ENCODE measurements at places on chromosomes 5 and 9.

- no peak for DNase-seq
These were observed 51.1 kb upstream of the SH3PXD2B start for GRCh38 chr5:172505403-172505759.

DNA sequence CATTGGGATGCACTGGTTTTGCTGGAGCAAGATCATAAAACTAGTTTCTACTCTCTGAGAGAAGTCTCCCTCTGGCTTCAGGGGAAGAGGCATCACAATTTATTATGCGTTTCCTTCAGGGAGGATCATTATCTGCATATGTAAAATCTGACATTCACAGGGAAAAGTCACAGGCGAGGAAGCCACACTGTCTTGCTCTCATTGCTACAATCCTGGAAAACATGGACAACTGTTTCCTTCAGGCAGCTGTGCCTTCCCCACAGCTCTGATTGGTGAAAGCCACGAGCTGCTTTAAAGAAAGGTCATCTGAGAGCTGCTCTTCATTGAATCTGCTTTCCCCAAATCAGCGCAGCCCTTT is 397.8 kb downstream of the MED10 start:
- no peak for DNase-seq

- no peak for DNase-seq
These were observed 109.1 kb downstream of the MACIR start for GRCh38 chr5:103367702-103368101.

DNA sequence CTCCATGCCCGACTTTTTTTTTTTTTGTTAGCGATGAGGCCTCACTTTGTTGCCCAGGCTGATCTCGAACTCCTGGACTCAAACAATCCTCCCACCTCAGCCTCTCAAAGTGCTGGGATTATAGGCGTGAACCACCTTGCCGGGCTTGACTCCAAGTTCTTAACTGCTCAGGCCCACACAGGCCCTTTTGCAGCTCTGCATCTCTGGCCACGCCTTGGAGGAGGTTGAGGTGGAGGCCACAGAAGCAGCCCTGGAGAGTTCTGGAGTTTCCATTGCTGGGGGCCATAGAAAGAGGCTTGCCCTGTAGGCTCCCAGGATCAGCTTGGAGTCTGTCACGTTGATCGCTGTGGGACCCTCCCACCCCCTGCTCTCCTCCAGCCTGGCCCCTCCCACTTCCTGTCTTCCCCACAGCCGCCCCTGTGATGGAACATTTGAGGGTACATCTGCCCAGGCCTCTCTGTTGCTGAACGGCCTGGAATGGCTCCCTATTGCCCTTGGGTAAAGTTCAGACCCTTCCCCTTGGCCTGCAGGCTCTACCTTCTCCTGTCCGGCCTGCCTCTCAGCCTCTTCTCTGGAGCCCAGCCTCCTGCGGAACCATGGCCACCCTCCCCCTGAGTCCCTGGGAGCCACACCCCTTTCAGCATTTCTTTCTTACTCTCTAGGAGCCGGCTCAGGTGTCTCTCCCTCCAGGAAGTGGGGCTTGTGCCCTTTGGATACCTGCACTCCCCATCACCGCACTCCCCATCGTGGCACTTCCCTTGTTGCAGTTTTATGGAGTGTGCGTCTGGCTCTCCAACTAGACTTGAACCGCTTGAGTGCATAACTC is 30.4 kb upstream of the IER5L start:
- DNase-seq: no peak

DNA sequence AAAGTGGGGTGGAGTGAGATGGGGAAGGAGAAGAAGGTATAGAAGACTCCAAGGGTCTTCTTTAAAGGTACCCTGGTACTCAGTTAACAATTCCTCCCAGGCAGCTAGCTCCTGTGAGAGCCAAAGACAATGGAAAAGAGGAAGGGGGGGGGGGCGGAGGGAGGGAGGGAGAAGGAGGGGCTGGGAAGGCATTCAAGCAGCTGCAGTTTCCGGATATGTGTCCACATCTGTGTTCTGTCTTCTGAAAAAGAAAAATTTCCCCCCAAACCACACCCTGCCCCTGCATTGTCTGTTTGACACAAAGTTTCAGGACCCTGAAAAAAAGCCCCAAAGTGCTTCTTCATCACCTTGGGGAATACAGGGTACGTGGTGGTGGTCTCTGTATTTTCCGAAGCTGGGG is 11.1 kb downstream of the SPRY4 start:
- DNase-seq: no peak

GRCh38 chr9:5513966-5514616 is 3.8 kb downstream of the PDCD1LG2 start:
- no peak for DNase-seq

DNA sequence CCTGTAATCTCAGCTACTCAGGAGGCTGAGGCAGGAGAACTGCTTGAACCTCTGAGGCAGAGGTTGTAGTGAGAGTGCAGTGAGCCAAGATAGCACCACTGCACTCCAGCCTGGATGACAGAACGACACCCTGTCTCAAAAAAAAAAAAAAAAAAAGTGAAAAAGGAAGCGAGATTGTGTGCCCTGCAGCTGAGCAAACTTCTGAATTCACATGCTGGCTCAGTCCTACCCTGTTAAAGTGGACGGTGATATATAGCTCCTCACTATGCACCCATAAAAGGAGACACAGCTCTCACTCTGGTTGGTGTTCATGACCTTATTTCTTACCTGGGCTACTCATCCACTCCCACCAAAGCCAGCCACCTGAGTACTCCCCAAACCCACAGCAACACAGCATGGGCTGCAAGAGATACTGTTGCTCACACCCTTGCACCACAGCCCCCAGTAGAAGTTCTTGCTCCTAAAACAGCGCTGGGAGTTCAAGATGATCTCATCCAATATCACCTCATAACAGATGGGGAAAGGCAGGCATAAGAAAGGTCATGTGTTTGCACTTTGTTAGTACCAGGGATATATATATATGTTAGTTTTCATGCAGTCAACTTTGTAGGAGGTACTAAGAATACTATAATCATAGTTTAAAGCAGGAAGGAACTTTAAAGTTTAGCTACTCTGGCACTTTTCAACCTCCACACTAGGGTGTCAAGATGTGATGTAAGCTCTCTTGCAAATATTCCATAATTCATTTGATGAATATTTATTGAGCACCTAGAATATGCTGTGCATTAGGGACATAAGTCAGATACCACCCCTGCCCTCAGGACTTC is 4.0 kb downstream of the TTLL11 start:
- DNase-seq: no peak

DNA sequence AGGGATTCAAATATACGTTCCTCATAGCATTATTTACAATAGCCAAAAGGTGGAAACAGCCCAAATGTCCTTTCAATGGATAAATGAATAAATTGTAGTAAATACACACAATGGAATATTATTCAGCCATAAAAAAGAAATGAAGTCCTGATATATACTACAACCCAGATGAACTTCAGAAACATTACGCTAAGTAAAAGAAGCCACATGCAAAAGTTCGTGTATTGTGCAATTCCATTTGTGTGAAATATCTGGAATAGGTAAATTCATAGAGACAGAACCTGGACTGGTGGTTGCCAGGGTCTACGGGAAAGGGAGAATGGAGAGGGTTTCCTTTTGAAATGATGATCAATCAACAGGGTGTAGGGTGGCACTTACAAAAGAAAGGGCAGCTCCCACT is 12.5 kb upstream of the ARSI start:
- no peak for DNase-seq

GRCh38 chr9:108473209-108474112 is 382.3 kb downstream of the ACTL7B start:
- peak; percentile 75 for DNase-seq

All from COR-L47 (cell line).